ENCODE measurements at places on chromosomes 6 and 20.

GRCh38 chr6:113854531-113855499 is 2.3 kb upstream of the MARCKS start:
- DNase-seq = peak; percentile 18

GRCh38 chr6:116522896-116523295 is 11.5 kb downstream of the CALHM5 start:
- no peak for DNase-seq

DNA sequence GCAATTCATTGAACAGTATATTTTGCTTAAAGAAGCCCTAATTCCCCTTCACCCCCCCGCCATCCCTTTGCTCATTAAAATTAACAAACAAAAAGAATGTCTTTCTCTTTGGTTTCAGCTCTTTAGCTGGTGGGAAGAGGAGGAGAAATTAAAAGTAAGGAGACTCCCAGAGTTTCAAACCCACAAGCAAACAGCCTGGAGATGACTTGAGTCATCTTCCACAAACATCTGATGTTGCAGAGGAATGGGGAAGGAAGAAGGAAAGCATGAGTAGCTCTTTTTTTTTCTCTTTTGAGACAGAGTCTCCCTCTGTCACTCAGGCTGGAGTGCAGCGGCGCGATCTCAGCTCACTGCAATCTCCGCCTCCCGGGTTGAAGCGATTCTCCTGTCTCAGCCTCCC is 189.6 kb downstream of the ADAT2 start:
- DNase-seq = no peak

DNA sequence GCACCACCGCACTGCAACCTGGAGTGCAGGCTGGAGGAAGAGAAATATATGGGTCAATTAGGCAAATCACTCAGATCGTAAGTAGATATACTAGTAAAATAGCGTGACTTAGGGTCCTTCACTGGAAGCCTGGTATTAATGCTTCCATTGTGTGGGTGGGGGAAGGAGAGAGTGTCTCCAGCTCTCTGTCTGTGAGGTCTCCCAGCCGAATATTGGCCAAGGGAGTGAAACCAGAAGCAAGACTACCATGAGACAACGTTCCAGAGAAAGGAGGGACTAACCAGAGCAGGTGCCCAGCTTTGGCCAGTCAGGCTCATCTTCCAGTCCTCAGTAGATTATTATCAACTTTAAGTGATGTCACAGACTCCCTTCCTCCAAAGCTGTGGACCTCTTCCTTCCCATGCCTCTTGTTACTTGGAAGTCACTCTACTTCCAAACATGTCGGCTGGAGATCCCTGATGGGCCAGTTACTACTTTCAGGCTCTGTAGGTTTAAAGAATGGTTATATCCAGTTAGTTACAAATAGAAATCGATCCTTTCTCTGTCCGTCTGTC is 28.8 kb downstream of the MTHFD1L start:
- no peak for DNase-seq

DNA sequence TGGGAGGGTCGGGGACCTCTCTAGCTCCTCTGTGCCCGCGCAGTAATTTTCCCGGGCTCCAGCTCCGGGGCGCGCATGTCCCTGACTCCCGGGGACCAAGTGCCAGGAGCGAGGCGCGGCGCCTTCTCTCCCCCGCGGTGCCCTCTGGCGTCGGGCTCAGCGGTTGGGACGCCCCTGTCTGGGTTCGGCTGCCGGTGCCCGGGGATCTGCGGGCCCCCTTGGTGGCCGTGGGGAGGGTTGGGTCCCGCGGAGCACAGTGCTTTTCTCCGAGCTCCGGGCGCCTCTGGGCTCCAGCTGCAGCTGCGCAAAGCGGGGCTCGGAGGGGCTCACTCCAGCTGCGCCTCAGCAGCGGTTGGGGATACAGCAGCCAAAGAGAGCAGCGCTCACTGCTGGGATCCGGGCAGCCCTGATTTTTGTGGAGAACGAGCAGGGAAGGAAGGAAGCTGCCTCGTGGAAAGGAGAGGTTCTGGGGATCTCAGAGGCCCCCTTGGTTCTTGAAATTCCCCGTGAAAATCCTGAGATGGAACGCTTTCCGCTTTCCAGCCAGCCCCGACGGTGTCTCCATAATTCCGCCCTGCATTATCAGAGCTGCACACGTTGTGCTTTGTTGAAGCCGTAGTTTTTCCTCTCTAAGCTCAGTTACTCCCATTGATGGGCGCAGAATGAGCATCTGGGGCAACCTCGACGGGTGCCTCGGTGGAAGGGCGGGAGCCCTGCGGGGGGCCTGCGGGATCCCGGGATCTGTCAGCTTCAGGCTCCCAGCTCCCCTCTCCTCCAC is 861 bp downstream of the PPP1R14C start:
- DNase-seq = no peak

GRCh38 chr6:36873612-36874442 is 776 bp downstream of the PPIL1 start:
- DNase-seq = no peak

DNA sequence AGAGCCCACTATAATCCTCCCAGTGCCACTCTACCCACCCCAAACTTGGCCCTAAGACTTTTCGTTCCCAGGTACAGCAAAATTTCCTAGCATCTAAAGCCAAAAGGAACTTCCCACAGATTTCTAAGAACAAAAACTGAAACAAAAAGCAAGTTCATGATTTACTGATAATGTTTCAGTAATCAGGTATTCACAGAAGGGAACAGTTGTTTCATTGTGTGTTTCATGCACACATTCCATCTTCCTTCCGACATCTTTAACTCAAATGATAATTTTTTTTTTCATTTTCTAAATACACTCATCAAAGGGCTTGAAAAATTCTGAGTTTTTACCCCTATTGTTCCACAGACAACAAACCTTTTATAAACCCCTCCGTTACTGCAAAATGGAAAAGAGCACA is 6.0 kb upstream of the BTN1A1 start:
- no peak for DNase-seq

GRCh38 chr6:1087154-1087843 is 224.6 kb upstream of the FOXQ1 start:
- DNase-seq = no peak

DNA sequence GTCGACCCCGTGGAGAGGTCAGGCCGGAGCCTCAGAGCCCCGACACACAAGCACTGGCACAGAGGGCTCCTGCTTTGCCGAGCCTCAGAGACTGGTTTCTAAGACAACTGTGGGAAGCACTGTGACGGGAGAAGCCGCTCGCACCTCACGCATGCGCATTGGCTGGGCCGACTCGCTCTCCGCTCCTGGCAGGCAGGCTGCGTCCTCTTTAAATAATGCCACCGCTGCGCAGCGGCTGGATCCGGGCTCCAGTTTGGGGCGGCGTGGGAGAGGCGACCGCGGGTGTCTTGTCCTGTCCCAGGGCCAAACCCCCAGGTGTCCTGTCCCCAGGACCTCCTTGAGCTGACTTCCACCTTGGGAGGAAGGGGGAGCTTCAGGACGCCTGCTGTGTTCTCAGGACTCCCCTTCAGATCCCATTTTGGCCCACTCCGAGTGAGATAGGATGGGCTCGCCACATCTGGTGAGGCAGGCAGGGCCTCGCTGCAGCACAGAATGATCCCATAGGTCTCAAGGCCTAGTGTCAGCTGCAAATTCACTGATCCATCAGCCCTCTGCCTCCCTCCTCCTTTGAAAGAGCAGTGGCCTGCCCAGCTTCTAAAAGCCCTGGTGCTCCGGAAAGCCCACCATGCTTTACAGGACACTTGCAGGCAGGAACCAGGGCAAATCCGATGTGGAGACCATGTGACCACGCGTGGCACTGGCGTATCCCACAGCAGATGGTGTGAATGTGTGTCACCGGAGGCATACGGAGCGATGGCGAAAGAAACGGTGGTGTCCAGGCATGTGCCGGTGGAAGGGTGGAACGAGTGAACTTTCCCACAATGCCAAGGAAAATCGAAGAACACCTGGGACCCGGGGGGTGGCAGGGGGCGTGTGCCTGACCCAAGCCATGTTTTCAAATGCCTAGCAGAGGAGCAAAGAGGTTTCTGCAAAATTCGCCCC is 169.3 kb upstream of the ZNF337 start:
- DNase-seq = peak; percentile 78

- no peak for DNase-seq
These were observed 87.5 kb downstream of the MDN1 start for GRCh38 chr6:89731924-89732567.

DNA sequence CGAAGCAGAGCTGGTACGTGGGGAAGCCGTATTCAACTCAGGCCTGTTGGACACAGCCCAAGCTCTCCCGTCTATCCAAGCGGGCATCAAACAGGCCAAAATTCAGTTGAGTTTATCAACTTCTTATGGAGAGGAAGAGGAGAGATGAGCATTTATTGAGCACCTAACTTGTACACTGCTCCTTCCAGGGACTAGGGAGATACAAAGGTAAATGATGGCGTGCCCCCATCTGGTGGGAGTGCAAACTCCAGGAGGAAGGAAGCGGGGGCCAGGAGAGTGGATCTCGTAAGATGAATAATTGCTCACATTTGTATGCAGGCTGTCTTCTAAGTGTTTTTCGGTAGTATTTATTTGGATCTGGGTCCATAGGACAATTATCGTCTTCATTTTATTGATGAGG is 146.6 kb downstream of the SOBP start:
- no peak for DNase-seq

DNA sequence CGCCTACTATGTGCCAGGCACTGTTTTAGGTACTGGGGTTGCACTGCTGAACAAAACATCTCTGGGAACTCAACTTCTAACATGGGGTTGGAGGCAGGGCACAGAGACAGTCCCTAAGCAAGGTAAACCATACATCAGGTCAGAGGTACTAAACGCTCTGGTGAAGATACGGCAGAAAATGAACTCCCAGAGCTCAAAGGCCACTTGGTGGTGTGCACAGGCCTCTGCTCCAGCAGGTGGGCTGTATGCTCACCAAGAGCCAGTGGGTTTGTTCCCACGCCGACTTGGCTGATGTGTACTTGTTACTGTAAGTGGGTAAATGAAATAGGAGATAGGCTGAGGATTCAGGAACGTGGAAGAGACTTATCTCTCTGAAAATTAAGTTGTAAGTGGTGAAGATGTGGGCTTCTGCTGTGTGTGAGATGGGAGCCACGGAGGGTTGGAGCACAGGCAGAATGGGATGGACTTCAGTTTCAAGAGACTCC is 133.4 kb downstream of the PREX1 start:
- DNase-seq = no peak

DNA sequence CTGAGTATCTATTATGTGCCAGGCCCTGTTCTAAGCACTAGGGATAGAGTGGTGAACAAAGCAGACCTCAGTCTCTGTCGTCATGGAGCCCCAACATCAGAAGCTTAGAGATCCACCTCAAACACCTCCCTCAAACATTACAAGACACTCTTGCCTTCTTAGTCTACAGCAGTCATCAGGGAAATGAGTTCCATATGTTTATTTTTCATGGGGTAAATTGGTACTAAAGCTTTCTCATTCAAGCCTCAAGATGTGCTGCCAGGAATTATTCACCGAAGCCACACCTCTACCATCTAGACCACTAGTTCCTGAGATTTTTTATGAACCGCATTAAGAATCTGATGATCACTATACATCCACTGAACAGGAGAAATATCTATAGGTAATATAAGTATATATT is 59.0 kb upstream of the TFB1M start:
- DNase-seq = no peak

DNA sequence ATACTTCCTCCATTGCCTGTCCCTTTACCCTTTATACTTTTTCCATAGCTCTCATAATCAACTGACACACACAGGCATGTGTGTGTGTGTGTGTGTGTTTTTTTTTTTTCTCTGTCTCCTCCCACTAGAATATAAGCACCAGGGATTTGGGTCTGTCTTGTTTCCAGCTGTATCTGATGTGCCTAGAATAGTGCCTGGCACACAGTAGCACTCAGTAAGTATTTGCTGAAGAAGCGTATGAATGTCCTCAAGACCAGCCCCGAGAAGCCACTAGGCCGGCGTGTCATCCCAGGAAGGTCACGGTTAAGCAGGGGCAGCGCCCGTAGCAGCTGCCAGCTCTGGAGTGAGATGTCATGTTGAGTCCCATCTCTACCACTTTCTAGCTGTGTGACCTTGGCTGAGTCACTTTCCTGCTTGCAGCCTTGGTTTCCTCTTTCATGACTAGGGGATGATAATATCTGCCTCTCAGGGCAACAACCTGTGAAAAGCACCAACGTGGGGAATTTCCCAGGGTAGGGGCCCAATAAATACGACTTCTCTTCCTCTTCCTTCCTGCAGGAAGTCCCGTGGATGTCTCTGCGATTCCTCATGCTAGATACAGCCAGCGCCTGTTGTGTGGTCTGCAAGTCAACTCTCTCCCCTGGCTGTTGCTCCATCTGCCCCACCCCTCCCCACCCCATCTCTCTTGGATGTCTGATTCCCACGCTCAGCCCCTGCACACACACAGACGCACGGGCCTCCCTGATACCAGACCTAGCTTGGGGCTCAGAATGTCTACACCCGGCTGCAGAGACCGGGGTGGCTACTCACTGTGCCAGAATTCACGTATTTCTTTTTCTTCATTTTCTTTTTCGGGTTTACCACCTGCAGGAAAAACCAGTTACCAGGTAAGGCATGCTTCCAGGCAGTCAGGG is 58.1 kb downstream of the RAB44 start:
- peak; percentile 86 for DNase-seq

DNA sequence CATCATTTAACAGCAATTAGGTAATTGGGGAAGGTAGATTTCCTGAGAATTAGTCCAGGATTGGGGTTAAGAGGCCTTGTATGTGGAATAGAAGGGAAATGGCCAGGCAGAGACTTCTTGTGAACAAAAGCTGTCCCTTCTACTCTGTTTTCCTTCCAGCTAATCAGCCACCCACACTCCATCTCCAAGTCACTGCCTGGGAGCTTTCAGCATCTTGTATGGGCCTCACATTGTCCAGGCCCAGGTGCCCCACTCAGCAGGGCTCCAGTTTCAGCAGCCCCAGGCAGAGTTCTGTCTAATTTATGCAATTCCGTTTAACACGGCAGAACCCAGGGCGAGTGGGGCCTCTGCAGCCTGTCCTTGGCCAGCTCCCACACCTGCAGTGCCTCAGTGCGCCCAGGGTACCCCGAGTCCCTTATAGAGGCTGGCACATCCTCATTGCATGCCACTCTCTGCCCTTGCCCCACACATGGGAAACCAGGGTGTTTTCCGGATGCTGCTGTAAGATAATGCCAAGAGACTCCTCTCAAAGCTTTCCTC is 113.0 kb downstream of the EDN3 start:
- DNase-seq = no peak

GRCh38 chr6:30491991-30492952 is 3.0 kb downstream of the HLA-E start:
- DNase-seq = no peak

Data from CD4-positive, alpha-beta T cell treated with Interleukin-1 beta for 1 hour (primary cell).